ENCODE measurements at places on chromosomes 5 and 9. TPM values are rescaled to one million over a fixed set of nuclear protein-coding genes. Genes with fewer than 3 reads are reported as not detected.

Gene PCDHB2
- 2.2 TPM for polyA plus RNA-seq

Gene DMRT2
- polyA plus RNA-seq, result 38.3 TPM

Gene FYB1
- polyA plus RNA-seq, result 2.3 TPM

Gene FASTKD3
- polyA plus RNA-seq, result 15.3 TPM

Gene CD74
- 1,887 TPM for polyA plus RNA-seq

Gene ARL14EPL
- not detected for polyA plus RNA-seq

Gene THBS4
- polyA plus RNA-seq, result 1.8 TPM

Gene ADAMTSL2
- polyA plus RNA-seq, result 20.0 TPM

Gene SPINK6
- not detected for polyA plus RNA-seq

Gene MTX3
- polyA plus RNA-seq, result 6.1 TPM

Gene DHFR
- polyA plus RNA-seq, result 13.7 TPM

Gene FBP2
- polyA plus RNA-seq, result not detected

Gene NPR2
- polyA plus RNA-seq, result 11.4 TPM

Gene LCN9
- not detected for polyA plus RNA-seq

Gene OBP2B
- polyA plus RNA-seq, result not detected

Gene NUTM2G
- polyA plus RNA-seq, result not detected

Gene TEK
- polyA plus RNA-seq, result 16.1 TPM

Gene MED27
- polyA plus RNA-seq, result 23.1 TPM

DNA sequence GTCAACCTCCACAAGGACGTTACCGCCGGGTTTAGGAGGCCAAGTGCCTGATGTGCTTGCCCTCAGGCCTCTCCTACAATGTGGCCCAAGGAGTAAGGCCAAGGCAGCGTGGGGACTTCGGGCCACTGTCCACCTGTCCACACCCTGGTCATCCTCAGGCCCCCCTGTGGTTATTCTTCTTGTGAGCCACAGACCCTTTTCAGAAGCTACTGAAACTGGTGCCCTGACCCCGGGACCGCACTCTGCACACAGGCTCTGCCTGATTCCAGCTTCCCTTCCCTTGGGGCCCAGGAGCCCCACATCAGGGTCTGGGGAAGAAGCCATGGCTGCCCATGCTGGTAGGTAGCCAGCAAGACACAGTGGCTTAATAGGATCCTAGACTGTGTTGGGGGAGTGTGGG lies 128.8 kb downstream of the OLFM1 start:
- no peak for DNase-seq

DNA sequence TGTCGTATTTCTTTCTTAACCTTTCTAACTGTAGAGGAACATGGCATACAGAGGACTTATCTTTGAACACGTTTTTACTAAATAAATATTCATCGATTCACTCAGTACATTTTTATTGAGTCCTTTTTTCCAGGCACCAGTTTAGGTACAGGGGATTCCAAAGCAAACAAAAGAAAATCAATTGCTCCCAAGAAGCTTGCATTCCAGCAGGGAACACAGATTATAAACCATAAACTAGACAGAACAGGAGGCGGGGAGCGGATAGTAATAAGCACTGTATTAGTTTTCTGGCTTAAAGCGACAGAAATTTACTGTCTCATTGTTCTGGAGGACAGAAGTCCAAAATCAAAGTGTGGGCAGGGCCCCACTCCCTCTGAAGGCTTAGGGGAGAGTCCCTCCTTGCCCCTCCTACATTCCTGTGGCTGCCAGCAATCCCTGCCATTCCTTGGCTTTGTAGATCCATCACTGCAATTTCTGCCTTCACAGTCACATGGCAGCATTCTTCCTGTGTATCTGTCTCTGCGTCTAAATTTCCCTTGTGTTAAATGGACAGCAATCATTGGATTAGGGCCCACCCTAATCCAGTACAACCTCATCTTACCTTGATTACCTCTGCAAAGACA lies 115.5 kb downstream of the COL23A1 start:
- DNase-seq, result no peak

GRCh38 chr5:96509721-96510350 lies 76.8 kb upstream of the PCSK1 start:
- DNase-seq, result no peak

DNA sequence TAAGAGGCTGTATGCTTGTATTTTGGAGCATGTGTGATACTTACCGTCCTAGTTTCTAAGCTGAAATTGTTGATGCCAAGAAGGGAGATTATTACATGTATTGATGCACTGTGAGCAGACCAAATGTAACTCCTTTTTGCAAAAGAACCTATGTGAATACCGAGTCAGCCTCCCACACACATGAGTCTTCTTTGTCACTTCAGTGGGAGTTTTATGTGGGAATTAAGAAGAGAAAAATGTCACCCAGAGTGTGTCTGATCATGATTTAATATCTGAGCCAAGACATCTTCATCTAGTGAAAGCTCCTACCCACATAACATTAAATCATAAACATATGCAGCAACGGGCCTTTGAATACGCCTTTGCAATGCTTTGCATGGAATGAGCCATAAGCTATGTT lies 380.3 kb upstream of the ACTBL2 start:
- no peak for DNase-seq

GRCh38 chr9:80156262-80156661 lies 584.5 kb downstream of the TLE4 start:
- no peak for DNase-seq

- DNase-seq, result peak; percentile 27
These were observed 58.8 kb downstream of the CAAP1 start for GRCh38 chr9:26833792-26834191.

DNA sequence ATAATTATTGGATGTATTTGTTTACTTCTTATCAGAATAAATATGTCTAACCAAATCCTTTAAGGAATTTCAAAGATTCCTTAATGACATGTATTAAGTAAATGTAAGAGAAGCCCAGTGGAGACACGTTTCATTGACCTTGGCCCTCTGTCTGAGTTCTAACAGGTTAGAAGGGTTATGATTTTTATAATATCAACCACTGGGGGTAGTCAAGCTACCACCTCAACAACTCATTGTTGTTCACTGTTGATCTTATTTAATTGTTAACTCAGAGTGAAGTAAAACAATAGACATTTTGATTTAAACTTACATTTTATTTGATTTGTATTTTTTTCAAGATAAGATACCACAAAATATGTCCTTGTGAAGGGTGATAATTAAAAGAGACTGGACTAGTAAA lies 499.2 kb upstream of the COX7C start:
- DNase-seq, result no peak

DNA sequence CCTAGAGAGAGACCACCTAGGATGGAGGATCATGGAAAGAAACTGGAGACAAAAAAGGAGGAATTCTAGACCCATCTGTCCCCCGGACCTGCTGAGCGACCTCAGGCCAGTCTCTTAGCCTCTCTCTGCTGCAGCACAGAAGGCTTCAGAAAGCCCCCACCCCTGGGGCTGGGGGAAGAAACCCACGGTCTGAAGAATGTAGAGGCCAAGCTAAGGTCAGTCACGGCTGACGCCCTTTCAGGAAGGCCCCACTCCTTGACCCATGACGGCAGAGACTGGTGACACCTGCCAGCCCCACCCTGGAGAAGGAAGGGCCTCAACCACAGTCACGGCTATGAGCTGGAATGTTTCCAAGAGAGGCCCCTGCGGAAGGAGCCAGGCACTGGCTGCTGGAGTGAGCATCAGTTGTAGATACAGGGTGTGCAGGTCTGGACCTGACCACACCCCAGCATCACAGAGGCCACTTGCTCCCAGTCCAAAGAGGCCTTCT lies 120.5 kb upstream of the BOD1 start:
- DNase-seq, result peak; percentile 87

DNA sequence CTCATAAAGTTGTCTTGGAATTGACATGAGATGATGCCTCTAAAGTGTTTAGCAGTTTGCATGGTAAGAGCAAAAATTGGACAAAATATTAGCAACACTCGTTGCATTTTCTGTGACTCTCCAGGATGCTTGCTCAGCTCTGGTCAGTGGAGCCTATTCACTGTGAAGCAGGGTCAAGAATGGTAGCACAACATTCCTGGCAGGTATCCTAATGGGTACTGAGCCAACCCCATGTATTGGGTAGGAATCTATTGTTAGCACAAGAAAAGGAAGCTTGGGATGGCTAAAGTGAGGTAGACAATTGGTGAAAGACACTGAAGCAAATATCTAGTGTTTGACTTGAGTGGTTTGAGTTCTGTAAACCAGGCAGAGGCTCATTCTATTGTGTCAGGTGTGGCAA lies 10.4 kb upstream of the ACTBL2 start:
- no peak for DNase-seq

- no peak for DNase-seq
These were observed 192.5 kb upstream of the ZNF462 start for GRCh38 chr9:106670418-106670817.

DNA sequence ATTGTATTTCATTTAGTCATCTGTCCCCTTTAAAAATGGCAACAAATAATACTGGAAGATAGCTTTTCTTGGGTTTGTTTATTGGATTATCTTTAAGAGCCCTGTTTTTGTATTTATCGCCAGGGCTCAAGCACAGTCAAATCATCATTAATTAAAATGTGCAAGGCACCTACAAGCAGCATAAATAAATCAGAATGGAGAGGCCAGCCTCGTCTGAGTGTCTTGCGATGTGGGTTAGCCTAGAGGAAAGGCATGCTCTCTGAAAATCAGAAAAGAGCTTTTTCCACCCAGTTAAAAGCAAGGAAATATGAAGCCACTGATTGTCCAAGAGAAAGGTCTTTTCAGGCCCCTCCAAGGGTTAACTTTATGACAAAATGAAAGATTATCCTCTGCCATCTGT lies 31.8 kb downstream of the ZFAND5 start:
- DNase-seq, result peak; percentile 22

GRCh38 chr9:117459913-117460312 lies 45.1 kb upstream of the ASTN2 start:
- no peak for DNase-seq

GRCh38 chr5:17185773-17186172 lies 31.7 kb upstream of the BASP1 start:
- DNase-seq, result no peak

GRCh38 chr9:27150746-27151406 lies 41.9 kb downstream of the TEK start:
- DNase-seq, result no peak

- DNase-seq, result no peak
These were observed 3.7 kb upstream of the GNPDA1 start for GRCh38 chr5:142016556-142016955.

GRCh38 chr5:80959768-80960442 lies at the start of gene RASGRF2:
Gene RASGRF2, plus strand, starts transcription at chr5:80960363. Its CDS starts 376 bp downstream, at chr5:80960739.
- peak; percentile 39 for DNase-seq

DNA sequence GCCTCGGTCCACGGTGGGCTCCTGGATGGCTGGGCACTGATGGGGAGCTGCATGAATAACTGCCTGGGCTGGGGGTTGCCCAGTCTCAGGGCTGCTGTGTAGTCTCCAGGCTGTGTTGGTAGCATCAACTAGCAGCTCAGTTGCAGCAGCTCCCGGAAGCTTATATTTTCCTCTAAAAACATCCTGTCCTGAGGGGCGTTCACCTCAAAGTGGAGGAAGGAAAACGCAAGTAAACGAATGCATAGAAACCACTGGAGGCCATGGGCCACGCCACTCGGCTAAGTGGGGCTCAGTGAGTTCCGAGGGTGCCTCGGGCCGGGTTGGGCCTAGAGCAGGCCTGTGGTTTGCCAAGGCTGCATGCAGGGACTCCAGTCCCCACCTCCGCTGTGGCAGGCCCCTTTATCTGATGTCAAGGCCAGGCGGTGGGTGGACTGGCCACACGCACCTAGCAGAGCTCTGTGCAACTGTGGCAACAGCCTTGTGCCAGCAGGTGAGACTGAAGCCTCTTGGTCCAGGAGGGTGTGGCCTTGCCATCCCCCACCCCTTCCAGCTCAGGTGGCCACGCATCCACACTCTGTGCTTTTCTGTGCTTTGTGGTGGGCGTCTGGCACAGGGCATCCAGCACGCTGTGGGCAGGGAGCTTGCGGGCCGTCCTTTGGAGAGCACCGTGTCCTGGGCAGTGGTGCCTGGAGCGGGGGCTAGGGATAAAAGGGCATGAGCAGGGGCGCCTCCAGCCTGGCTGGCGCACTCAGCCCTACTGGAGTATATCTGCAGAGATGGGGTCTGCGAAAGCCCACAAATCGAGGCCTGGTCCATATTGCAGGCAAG lies 15.1 kb downstream of the TCF7 start:
- DNase-seq, result no peak

DNA sequence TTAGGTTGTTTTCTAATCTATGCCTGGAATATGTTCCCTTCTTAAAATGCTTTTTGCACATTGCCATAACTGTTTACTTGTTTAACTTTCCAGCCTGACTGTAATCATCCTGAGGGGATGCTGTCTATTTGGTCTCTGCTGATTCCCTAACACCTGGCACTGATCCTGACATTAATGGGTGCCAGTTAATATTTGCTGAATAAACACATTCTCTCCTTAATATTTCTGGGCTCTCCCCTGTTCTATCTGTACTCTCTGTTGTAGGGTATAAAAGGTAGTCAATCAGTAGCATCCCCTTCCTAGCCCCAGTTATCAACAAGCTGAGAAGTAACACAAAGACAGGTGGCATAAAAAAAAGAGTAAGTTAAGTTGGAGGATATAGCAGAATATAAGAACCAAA lies 21.3 kb upstream of the SLC31A2 start:
- DNase-seq, result no peak

DNA sequence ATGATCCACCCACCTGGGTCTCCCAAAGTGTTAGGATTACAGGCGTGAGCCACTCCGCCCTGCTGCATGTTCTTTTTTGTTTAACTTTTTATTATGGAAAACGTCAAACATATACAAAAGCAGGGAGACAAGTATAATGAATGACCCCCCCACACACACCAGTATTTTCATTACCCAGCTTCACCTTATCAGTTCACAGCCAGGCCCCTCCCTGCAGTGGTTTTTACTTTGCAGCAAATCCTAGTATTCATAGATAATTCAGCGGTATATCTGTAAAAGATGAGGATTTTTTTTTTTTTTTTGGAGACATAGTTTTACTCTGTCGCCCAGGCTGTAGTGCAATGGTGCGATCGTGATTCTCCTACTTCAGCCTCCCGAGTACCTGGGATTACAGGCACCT lies 2.3 kb downstream of the POMT1 start:
- DNase-seq, result no peak

GRCh38 chr5:13574574-13574973 lies 369.9 kb downstream of the DNAH5 start:
- DNase-seq, result no peak

DNA sequence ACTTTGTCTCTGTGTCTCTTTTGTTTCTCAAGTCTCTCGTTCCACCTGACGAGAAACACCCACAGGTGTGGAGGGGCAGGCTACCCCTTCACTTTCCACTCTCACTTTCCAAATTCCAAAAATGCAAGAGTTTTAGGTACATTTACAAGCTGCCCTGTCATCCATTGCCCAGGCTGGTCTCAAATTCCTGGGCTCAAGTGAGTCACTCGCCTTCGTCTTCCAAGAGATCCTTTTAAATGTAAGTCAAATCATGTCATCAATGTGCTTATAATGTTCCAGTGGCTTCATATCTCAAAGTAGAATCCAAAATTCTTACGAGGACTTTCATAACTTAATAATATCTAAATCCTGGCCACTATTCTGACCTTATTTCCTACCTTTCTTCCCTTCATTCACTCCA lies 20.4 kb upstream of the UGCG start:
- no peak for DNase-seq

Data from kidney (tissue), 22 donors.